ENCODE measurements at places on chromosomes 4 and X. TPM values are rescaled to one million over a fixed set of nuclear protein-coding genes. Genes with fewer than 3 reads are reported as not detected.

SSX4 gene
- total RNA-seq, result not detected

PLS3 gene
- total RNA-seq, result 285 TPM

- DNase-seq, result no peak
- H3K27ac ChIP-seq, result no peak overlapping the region
- H3K27me3 ChIP-seq, result no peaks in the 10 kb centered on the region
- H3K4me3 ChIP-seq, result no peak overlapping the region
- peaks cover 18% of the 10 kb centered on the region for H3K4me1 ChIP-seq
- H3K36me3 ChIP-seq, result peaks cover 7% of the 10 kb centered on the region
These were observed 3.3 kb downstream of the RELL1 start for GRCh38 chr4:37682701-37683401.

DNA sequence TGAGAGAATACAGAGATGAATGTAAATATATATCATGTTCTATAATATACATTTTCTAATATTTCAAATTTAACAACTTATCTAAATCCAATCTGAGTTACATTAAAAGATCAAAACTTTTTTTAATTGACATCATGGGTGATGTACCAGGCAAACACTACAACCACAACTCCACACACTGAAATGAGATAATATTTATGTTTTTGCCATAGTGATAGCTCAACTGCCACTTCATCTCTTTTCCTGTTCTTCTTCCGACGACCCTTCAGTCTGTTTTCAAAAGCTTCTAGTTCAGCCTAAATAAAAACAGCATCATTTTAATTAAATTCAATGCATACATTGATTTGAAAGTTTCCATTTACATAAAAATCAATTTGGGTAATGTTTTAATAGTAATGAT is 10.2 kb upstream of the CORIN start:
- no peak for DNase-seq
- H3K27ac ChIP-seq, result no peak overlapping the region
- no peaks in the 10 kb centered on the region for H3K27me3 ChIP-seq
- no peak overlapping the region for H3K4me3 ChIP-seq

- H3K4me1 ChIP-seq, result no peaks in the 10 kb centered on the region
- no peak overlapping the region for H3K4me3 ChIP-seq
- H3K27me3 ChIP-seq, result 0 out of 2 replicates have a peak, but pooled peaks cover 5% of the 10 kb centered on the region
These were observed 34.2 kb downstream of the CCDC158 start for GRCh38 chr4:76386566-76387305.
